NCI-H1436 (cell line): ENCODE measurements at places on chromosomes 7 and 10.

DNA sequence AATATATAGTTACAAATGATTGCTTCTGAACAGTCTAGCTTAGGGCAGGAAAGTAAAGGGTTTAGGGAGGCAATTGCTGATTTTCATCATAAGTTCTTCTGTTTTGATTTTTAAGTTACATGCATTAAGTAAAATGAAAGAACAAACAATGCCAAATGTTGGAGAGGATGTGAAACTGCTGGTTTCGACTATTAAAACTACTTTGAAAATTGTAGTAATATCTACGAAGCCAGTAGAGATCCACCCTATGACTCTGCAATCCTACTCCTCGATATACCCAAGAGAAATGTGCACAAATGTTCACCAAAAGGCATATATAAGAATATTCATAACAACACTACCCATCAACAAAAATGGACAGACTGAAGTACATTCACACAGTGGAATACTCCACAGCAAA, 24.3 kb downstream of the PDZD8 start:
- no peak for DNase-seq

DNA sequence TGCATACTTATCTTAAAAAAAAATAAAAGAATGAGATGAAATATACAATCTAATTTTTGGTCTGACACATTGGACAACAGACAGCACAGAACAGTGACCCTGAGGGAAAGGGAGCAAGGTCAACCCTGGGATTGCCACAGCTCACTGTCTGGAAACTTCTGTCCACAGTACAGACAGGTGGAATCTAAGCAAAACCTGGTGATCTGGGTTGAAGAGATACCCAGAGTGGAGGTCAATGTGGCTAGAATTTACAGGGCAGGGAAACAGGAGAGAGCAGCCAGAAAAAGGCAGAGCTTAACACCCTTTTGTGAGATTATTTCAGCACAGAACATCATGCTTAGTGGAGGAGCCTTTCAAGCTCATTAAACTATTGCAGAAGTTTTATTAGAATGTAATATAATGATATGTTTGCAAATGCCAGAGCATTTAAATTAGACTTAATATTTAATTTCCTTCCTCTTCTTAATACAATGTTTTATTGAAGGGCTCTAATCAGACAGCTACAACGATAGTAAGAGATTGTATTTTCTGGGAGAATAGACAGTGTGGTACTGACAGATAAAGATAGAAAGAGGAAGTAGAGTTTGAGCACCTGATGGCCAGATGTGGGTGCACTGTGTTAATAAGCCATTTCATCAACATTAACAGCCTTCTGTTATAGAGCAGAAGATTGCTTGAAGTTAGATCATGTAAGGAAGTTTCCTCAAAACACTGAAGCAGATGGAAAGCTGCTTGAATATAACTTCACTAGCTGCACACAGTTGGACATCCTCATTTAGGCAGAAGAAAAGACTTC, 309.4 kb downstream of the HGF start:
- DNase-seq, result no peak

DNA sequence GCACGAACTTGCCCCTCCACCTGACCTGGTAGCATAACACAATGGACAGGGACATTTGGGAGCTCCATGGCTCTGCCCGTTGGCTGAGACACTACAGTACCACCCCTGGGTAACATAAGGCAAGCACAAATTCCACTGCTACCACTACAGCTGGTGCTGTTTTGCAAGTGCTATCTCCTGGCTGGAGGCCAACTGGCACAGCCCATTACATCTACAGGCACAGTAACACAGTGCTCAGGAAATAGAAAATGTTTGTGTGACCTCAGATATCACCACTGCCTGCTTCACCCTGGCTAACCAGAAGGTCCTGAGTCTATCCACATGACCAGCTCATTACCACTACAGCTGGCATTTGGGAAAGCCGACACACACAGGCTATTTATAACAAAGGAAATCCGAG, 631.1 kb upstream of the MBL2 start:
- DNase-seq, result no peak

GRCh38 chr10:117272195-117273076, 31.5 kb downstream of the SLC18A2 start:
- no peak for DNase-seq

DNA sequence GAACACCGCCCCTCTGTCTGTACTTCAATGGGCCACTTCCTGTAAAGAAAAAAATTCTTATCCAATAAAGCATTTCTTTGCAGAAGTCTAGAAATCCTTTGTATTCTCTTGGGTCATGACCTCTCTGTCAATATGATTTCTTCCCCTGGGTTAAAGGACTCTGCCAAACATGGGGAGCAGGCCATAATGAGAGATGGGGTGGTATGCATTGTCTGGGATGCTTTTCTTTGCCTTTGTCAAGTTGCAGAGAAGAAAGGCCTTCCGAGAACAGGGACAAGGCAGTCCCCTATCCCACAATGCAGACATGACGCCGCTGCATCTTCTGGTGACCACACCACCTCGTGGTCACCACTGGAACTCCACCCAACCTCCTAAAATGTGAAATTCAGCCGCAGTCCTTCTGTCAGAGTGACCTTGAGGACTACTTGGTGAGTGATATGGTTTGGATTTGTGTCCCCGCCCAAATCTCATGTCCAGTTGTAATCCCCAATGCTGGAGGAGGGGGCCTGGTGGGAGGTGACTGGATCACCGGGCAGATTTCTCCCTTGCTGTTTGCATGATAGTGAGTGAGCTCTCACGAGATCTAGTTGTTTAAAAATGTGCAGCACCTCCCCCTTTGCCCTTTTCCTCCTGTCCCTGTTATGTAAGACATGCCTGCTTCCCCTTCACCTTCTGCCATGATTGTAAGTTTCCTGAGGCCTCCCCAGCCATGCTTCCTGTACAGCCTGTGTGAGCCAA, 15.2 kb upstream of the FRMPD2 start:
- peak; percentile 46 for DNase-seq

DNA sequence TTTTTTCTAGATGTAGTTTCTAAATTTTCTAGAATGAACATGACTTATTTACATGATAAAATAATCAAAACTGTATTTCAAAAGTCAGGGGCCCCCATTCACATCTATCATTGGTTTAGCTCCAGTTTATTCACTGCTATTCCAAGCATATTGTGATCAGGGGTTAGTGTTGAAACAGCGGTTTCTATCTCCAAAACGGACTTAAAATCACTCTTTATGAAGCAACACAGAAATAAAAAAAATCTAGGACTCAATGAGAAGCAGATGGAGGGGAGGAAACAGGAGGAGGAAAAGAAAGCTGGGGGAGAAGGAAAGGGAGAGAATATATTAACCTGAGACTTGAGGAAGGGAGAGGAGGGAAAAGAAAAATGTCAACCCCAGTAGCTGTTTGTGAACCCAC, 14.8 kb upstream of the CH25H start:
- no peak for DNase-seq
